ENCODE measurements at places on chromosomes 2 and 18.

GRCh38 chr2:207836521-207837133, 66.9 kb upstream of the FZD5 start:
- no peak for DNase-seq

GRCh38 chr2:191566344-191566743, 111.6 kb upstream of the NABP1 start:
- DNase-seq: peak; percentile 46

DNA sequence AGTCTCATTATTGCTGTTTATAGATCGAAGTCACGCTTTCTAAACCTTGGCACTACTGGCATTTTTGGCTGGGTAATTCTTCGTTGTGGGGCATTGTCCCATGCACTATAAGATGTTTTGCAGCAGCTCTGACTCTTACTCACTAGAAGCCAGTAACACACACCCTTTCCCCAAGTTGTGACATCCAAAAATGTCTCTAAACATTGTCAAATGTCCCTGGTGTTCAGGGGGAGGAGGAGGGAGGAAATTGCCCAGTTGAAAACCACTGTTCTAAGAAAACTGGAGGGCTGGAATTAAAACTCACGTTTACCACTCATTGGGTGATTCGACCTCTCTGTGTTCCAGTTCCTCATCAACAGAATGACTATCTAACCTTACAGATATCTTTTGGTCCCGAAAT, 115.7 kb upstream of the KLF7 start:
- DNase-seq: no peak

DNA sequence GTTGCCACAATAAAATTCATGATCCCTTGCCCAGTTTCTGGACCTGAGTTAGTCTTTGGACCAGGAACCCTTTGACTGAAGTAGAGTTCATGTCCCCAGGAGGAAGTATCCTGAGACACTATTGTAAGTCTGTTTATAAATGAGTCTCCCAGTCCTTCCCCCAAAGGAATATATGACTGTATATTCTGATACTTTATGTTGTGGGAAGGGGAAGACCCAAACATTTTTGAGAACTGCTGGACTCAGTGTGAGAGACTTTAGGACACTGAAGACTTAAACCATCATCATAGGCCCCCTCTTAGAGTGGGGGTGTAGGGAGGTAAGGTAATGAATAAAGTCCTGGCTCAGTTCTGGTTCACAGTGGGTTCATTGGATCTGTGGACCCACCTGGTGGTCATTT, 28.6 kb upstream of the CXCR4 start:
- DNase-seq: no peak

DNA sequence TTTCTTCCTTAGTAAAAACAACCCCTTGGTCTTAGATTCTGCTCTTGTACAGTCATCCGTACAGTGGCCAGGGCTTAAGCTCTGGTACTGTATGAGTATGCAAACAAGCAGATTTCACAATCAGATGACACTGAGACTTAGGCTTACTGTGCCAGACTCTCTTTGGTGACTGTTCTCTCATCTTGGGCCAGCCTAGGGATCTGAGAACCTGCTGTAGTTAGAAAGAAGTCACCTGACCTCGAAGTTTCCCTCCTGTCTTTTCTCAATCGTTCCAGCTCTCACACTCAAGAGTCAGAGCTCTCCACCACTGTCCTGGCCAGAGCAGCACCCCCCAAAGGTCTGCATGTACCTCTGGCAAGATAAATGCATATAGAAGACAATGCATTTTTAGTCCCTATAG, 63.2 kb downstream of the ZEB2 start:
- no peak for DNase-seq

DNA sequence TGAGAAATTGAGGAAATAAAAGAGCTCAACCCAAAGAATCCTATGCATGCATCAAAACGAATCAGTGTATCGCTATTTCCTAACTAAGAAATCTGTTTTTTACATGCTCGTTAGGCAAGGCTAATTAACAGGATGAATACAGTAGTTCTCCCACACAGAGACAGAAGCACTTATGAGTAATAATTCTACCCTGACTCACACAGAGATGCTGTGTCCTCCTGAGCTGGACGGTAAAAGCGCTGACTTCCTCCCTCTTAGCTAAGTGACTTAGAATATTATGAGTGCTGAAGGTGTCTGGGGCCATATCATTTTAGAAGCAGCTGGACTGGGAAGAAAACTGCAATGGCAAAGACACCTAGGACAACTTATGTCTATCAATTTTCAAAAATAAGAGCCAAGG, 18.5 kb downstream of the PLEKHM3 start:
- DNase-seq: no peak

- DNase-seq: no peak
Observed at GRCh38 chr18:505483-506122, 5.1 kb upstream of the COLEC12 start.

DNA sequence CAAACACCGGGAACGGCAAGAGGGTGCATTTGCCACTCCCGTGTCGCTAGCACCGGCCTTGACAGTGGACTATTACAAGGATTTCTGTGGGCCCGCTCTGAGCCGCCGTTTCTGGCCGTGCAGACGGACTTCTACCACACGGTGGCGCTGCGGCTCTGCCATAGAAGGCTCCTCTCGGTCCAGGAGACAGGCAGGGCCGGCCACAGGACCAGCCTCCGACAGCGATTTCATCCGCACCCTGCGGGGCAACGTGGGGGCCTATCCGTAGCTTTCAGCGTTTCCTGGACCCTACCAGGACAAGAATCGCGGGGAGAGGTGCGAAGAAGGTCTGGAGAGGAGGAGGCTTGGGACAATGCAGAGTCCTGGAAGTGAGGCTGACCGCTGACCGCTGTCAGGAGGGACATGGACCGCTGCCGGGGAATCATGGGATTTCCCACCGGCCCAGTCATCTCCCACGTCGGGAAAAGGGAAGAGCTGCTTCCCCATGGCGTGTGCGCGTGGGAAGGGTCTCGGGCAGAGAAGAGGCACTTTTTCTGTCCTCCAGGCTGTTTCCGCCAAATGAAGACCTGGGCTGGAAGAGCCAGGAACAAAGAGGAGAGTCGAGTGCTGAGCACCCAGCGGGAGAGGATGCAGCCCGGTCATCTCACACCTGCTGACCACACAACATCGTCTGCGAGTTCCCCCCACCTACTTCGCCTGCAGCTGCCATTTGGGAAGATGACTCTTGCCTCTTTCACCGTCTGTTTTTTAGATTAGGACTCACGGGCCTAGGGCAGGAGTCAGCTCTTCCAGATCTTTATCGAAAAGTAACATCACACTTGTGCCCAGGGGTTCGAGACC, 35.5 kb upstream of the HAAO start:
- DNase-seq: peak; percentile 94

DNA sequence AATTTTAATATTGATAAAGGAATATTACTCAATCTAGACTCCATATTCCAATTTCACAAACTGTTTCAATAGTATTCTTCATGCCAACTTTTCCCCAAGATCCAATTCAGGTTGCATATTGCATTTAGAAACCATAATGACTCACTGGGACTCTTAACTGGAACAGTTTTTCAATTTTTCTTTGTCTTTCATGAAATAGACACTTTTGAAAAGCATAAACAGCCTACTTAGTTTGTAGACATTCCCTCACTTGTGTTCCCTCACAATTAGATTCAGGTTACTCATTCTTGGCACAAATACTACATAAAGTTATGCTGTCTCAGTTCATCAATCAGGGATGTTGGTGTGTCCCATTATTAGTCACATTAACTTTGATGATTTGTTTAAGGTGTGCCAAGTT, 1768.4 kb upstream of the PIK3C3 start:
- DNase-seq: no peak

DNA sequence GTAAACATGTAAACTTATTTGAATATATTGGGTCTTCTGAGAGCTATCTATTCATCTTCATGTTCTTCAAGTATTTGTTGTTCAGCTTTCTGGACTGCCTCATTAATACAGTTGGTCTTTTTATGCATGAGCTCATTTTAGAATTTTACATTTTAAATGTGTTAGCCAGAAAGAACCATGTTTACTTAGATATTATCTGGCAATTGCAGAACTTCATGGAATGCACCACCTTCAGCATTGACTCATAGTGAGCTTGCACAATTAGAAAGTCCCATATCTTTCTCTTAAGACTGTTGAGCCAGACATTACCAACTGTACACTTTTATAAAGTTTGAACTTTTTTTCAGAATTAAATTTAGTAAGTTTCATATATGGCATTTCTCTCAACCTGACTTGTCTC, 536.7 kb downstream of the RIT2 start:
- no peak for DNase-seq

GRCh38 chr2:156687715-156688114, 251.5 kb downstream of the GPD2 start:
- DNase-seq: no peak

DNA sequence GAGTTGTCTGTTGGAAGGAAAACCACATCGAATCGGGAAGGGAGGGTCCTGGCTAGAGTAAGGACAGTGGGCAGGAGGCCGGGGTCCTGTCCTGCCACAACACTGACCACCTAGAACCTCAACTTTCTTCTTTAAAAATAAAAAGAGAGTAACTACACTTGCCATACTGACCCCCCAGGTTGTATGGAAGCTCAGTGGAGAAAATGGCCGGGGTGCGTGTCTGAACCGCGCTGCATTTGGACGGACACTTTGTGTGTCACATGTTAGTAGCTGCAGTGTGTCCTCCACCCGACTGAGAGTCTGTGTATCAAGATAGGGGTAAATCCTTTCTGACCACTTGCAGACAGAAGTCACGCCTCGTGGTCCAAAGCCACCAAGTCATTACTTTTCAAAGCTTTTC, 87.0 kb downstream of the GBX2 start:
- no peak for DNase-seq

Measured in HAP-1 (cell line).